ENCODE measurements at places on chromosomes 7 and 10. TPM values are rescaled to one million over a fixed set of nuclear protein-coding genes. Genes with fewer than 3 reads are reported as not detected.

The CALCR gene
- 0.62 TPM for total RNA-seq

The SYT15B gene
- total RNA-seq: not detected

The ADRB1 gene
- not detected for total RNA-seq

The PAX2 gene
- 17.4 TPM for total RNA-seq

The SAMD9L gene
- 0.10 TPM for total RNA-seq

The CEP55 gene
- total RNA-seq: 3.5 TPM

The CPA5 gene
- not detected for total RNA-seq

The SLC13A4 gene
- total RNA-seq: not detected

The RBP3 gene
- total RNA-seq: not detected

DNA sequence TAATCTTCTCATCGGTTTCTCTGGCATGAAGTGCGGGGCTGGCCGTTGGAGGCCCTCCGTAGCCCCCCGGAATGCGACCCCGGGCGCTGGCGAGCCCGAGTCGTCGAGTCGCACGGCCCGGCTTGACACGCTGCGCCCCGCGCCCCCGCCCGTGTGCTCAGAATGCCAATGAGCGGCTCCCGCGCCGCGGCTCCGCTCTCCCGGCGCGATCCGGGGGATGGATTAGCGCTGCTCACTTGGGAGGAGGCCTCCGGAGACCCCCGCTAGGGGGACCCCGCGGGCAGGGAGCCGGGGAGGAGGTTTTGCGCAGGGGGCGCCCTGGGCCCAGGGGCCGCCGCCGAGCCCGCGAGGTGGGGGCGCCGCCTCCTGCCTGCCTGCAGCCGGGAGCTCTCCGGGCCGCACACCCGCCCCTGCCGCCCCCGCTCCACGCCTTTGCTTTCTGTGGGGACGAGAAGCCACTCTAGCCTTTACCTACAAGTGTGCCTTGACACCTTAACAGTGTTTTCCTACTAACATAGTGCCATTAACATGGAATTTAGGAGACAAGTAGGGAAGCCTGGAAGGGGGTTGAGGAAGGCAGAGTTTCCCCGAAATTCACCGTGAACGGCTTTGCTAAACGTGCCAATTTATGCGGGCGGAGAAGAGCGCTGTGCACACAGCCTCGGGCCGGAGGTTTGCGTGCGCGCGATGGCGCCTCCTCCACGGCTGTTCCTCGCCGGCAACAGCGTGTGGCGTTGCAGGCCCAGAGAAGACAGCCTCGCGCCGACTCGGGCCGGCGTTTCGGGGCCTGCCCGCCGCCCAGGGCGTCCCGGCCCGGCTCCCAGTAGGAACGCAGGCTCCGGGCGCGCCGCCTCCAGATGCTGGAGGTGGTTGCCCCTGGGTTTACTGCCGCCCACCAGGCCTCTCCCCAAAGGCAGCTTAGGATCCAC lies 7.1 kb downstream of the SHH start:
- peak; percentile 94 for DNase-seq

DNA sequence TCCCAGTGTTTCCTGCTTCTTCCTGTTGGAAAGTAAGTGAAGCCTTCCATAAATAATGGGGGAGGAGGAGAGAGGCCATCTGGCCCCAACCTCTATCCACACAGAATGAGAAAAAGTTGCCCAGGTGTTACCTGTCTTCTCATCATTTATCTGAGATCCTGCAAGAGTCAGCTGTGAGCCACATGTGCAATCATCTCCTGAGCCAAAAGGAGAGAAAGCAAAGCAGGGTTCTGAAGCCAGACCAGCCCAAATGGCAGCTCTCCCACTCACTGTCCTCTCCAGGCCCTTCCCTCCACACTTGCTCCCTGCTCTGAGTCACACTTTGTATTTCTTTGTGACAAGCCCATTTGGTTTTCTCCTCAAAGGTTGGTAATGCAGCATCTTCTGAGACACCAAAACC lies 65.9 kb downstream of the FAM204A start:
- no peak for DNase-seq

- no peak for DNase-seq
These were observed 31.8 kb downstream of the CCM2 start for GRCh38 chr7:45031829-45032228.

DNA sequence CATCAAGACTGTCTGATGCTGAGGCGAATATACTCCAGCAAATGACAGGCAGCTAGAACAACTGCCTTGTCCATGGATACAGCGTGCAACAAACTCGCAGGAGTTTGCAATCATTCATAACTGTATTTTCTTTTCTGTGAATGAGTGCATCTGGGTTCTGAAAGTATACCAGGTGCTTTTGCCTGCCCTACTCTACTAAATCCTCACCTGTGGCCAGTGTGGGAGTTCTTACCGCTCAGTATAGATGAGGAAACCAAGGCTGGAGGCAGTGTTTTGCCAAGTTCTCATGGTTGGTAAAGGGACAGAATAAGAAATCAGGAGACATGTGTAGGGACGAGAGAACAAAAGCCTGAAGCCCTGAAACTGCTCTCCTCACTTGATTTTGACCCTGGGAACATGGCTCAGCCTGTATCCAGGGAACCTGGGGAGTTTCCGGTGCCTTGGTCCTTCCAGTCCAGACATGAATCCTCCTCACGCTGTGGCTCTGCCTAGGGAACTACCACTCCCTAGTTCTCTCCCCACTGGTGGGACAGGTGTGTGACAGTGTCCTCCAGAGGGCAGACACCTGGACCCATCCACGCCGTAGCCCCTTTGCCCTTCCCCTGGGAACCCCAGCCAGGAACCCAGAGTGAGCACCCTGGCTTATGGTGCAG lies 142.0 kb downstream of the CDH23 start:
- no peak for DNase-seq

- DNase-seq: no peak
These were observed 167.8 kb upstream of the ITGB1 start for GRCh38 chr10:33125522-33126517.

DNA sequence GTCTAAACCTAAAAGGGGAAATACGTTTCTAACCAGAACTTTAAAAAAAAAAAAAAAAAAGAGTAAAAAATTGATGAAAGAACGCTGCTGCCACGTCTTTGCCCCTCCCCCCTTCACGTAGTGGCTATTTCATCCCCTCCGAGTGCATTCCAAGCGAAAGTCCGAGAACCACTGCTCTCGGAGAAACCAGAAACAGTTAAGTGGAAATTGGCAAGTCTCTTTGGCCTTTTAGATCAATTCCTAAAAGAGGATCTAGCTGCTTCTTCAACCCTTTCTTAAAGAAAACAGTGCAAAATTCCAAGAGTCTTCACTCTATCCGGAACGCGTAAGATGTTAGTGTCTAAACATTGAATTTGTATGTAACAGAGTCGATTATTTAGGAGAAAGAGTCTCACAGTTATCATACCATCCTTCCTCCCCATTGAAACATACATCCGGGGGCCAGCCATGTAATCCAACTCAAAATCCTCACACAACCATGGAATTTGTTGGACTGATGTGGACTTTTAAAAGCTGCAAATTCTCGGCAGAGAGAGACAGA lies 1.1 kb downstream of the P4HA1 start:
- peak; percentile 46 for DNase-seq

DNA sequence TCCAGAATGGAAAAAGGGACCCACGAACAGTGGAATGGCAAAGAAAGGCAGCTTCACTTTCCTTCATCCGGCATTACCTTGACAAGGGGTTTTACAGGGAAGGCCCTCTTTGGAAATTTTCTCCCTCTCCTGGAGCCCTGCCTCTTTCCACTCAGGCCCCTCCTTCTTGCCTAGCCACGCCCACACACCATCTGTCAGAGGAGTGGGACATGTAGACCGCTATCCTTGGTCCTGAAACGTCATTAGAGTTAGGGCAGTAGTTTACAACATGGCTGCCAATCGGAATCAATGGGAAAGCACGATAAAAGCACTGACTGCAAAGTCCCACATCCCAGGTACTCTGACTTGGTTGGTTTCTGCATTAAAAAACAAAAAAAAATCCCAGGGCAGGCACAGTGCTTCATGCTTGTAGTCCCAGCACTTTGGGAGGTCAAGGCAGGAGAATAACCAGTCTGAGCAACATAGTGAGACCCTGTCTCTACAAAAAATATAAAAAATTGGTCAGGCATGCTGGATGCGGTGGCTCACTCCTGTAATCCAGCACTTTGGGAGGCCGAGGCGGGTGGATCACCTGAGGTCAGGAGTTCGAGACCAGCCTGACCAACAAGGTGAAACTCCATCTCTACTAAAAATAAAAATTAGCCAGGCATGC lies 96.4 kb downstream of the MARCHF5 start:
- peak; percentile 90 for DNase-seq

- no peak for DNase-seq
These were observed 205.8 kb upstream of the HDAC9 start for GRCh38 chr7:18289788-18290187.

DNA sequence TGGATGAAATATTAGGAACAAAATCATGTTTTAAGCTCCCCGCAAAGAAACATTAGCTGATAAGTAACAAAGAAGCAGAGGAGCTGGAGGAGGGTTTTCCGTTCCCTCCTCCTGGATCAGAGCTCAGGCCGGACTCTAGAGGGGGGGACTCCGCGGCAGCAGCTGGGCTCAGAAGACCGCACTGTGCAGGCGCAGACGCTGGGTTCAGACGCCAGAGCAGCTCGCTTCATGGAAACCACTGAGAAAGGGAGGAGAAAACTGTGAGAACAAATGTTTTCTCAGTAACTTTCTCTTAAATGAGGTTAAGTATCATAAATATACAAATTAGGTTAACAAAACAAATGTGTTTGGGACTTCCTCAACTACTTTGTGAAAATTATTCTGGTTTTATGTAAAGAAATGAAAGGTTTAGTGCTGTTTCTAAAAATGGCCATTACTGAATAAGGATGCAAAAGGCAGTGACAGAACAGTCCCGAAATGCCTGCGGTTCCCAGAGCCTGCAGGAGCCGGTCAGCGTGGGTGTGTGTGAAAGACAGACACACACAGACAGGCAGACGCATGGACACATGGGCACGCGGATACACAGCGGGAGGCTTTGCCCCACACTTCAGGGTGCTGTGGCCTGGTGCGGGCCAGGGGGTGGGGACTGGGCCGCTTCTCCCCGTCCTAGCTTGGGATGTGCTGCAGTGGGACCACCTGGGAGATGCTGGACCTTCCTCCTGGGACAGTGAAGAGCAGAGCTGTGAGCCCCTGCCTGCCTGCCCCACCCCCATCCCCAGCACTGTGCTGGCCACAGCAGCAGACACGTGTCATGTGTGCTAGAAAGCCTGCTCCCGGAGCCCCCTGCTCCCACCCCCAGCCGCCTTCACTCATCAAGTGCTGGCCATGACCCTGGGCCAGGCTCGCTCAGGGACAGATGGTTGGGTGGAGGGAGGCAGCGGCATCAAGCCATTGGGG lies 20.3 kb upstream of the ADGRA1 start:
- DNase-seq: no peak

GRCh38 chr10:109996766-109997171 lies 11.0 kb upstream of the ADD3 start:
- DNase-seq: no peak

DNA sequence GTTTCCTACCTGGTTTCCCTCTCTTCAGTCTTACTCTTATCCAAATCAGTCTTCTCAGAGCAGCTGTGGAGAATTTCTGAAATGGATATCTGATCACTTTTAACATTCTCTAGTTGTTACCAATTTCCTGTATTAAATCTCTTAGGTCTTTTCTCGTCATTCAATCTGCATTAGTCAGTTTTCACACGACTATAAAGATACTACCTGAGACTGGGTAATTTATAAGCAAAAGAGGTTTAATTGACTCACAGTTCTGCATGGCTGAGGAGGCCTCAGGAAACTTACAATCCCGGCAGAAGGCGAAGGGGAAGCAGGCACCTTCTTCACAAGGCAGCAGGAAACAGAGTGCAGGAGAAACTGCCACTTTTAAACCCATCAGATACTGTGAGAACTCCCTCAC lies 444.8 kb downstream of the GATA3 start:
- no peak for DNase-seq

DNA sequence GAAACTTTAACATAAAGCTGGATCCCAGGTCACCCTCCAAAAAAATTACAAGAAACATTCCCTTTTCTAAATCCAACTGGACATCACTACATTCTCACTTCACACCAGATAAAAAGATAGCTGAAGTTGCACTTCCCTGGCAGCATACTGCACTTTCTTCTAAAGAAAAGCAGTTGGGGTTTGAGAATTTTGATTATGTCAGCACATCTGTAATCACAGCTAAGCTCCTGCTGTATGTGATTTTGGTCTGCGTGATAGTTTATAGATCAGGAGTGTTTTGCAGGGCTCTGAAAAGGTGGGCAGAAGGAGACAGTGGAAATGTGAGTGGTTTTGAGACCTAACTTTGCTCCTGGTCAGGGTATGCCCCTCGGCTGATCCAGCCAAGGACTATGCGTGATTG lies 199.1 kb upstream of the AKR1E2 start:
- no peak for DNase-seq

DNA sequence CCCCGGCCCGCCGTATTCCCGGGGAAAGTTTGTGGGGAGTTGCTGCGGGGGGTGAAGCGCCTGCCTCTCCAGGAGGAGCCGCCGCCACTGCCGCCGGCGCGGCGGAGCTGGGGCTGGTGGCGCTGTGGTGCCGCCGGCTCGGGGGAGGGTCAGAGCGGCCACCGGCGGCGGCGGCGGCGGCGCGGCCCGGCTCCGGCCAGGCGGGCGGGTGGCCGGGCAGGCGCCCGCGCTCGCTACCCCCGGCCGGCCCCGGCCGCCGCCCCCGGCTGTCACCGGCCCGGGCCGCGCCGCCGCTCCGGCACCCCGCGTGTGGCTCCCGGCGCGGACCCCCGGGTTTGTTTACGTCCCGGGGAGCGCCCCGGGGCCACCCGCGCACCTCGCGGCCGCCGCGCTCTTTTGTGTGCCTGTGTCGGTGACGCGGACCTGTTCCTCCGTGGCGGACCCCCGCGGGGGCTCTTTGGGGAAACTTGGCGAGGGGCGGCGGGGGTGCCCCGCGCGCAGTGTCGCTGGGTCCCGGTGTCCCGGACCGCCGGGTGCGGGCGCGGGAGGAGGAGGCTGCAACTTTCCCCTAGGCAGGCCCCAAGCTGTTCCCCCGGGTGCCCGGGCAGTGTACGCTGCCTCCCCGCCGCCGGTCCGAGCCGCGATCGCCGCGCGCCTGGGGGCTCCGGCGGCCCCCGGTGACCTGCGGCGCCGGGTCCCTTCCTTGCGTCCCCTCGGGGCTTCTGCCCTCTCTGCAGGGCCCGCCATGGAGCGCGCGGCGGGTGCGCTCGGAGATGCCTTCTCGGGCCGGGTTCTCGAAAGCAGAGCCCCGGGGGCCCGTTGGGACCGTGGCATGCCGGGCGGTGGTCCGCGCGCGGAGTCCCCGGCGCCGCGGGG lies 593 bp upstream of the CUX1 start:
- peak; percentile 62 for DNase-seq

- DNase-seq: peak; percentile 2
These were observed 58.7 kb upstream of the ANTXRL start for GRCh38 chr10:46227936-46228562.

Measured in endothelial cell (in vitro differentiated cells).